ENCODE measurements at places on chromosomes 2 and 18.

DNA sequence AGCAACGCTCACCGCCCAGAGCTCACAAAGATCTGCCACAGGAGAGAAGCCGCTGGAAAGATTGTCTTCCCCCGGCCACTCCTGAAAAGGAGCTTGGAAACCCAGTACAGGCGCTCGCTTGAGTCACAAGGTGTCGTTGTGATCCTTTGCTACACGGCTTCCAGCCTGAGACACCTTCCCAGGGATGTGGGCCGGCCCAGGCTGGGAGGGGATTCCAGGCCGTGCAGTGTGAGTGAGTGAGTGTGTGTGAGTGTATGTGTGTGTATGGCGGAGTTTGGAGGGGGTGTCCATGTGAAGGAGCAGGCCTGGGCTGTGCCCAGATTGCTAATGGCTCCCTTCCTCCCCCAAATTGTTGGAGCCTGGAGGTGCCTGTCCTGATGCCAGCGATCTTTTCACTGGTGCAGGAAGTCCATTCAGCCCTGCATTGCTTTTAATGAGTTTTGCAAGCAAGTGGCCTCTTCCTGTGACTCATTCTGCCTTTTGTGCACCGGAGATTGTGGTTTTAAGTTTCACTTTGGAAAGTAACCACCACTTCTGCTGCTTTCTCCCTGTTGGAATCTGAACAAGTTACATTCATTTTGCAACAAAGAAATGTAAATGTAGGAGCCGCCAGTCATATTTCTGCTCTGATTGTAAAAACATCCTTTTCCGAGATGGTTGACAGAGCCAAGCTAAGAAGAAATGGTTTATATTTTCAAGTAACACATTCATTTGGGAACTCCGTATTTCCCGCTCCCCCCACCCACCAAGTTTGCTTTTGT lies 83.7 kb downstream of the LPIN1 start:
- peak; percentile 25 for DNase-seq

GRCh38 chr2:192394605-192395004 lies 199.9 kb upstream of the TMEFF2 start:
- no peak for DNase-seq

GRCh38 chr2:69665152-69665551 lies 21.6 kb upstream of the AAK1 start:
- DNase-seq = no peak

GRCh38 chr2:30024281-30024680 lies 102.9 kb upstream of the ALK start:
- DNase-seq = no peak

DNA sequence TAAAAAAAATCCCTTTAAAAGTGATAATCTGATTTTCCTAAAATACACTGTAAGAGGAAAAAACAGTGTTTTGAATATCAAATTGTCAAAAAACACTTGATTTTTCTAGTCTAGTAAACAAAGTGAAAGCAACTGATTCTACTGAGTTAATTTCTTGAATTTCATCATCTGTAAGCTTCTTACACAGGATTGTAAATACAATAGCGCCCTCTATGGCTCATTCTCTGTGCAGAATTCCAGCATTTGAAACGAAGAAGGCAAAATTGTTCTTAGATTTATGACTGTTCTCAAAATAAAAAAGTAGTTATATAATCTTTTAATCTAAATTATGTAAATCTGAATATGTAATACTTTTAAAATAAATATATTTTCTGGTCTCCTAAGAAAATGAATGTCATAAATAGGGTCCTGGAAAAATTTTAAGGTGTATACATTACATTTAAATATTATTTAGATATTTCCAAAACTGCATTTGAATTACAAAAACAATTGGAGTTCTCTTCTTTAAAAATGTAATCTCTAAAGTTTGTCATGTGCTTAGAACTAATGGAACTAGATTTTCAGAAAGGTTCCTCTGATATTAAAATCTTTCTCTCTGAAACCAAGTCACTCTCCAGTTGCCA lies 176.9 kb upstream of the MC4R start:
- no peak for DNase-seq

DNA sequence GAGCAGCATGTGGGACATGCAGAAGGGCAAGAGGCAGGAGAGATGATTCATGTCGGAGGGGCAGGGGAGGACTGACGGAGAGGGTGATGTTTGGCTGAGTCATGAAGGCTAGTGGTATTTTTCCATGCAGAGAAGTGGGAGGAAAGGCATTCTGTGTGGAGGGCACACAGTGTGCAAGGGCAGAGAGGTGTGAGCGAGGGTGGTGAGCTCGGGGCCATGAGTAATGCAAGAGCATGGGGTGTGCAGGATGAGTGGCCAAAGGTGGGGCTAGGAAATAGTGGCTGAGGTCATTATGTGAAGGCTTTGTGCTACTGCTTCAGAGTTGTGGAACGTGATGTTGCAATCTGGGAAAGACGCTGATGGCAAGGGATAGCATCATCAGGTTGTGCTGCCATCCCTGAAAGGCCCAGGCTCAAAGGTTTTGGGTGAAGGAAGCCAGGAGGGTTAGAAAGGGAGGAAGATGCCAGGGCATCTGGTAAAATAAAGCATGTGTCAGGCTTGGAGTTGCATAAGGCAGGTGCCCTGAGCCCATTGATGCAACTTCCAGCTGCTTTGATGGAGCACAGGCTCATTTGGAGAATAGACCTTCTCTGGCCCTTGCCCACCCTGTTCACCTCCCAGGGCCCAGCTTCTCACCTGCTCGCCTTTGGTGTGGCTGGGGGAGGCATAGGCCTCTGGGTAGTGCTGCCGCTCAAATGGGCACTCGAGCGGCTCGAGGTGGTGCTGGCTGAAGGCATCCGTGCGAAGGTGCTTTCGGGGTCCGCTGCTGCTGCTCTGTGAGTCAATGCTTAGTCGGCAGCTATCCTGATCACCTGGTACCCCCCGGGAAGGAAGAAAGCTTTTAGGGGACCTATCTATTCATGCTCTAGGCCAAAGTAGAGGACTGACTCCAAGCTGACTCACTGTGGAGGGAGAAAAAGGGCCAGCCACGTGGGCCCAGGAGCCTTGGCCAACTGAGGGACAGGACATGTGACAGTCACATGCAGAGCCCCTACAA lies 37.5 kb downstream of the PAX8 start:
- DNase-seq = no peak

- no peak for DNase-seq
Measured at GRCh38 chr18:45416168-45416567, 199.1 kb upstream of the SLC14A2 start.

Data from effector CD4-positive, alpha-beta T cell (primary cell).